ENCODE measurements at places on chromosomes 2 and 18.

DNA sequence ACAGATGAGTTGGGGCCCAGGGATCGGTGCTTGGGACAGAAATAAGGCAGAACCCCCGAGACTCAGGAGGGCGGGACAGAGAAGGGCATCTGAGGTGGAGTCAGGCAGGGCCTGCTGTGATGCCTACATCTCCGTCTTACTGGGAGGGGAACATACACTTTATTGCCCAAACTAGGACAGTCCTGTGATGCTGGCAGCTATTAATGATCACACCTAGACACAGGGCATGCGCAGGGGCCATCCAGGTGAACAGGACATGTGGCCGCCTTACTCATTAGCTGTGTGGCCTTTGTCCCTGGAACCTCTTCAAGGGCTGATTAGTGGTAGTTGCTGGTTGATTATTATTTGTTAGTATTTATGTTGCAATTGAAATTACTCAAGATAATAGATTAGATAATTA, 33.2 kb downstream of the MLPH start:
- H3K4me1 ChIP-seq: no peaks in the 10 kb centered on the region
- H3K36me3 ChIP-seq: no peaks in the 10 kb centered on the region
- no peak overlapping the region for H3K27ac ChIP-seq
- no peak for DNase-seq
- no peak overlapping the region for H3K4me3 ChIP-seq

- peak; percentile 12 for DNase-seq
- H3K4me1 ChIP-seq: peaks cover 10% of the 10 kb centered on the region
- H3K27ac ChIP-seq: no peak within 1 kb of the TSS
- peak within 1 kb of the TSS; percentile 66 for H3K4me3 ChIP-seq
These were observed at the start of gene PDE11A for GRCh38 chr2:178072383-178073301. PDE11A (minus strand) TSS chr2:178072777; CDS start chr2:178072437, 340 bp downstream.

DNA sequence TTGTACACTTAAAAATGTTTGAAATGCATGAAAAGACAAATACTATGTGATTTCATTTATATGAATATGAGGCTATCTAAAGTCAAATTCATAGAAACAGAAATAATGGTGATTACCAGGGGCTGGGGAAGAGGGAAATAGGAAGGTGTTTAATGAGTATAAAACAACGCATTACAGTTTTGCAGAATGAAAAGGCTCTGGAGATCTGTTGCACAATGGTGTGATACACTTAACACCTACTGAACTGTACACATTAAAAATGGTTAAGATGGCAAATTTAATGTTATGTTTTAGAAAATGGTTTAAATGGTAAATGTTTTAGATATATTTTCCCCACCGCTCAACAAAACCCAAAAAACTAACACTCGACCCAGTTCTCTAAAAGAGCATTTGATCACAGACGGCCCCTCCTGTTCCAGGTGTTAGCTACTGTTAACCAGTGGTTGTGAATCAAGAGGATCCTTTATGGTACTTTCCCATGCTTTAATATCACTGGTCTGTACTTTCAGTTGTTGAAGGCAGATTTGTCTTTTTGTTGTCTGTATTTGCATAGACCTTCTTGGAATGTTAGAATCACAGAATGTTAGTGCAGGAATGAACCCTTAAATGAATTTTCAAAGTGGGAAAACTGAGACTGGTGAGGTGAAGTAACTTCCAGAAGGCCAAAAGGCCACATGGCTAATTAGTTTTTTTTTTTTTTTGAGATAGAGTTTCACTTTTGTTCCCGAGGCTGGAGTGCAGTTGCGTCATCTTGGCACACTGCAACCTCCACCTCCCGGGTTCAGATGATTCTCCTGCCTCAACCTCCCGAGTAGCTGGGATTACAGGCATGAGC, 10.2 kb downstream of the RAB10 start:
- no peak for DNase-seq
- peaks cover 75% of the 10 kb centered on the region for H3K4me1 ChIP-seq

DNA sequence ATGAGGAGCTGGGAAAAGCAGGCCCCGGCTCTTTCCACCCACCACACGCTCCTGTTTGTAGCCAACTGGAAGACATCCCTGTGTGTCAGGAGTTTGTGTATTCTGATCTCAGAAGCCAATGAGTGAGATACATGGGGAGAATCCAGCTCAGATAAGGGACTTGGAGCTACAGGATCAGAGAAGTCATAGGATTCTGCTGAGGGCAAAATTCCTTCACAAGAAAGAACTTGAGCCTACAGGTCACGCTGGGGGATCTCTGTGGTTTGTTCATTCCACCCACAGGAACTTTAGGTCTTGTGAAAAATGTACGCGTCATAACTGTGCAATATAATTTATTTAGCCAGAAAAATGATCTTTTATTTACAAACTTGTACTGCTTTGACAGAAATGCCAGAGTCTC, 80.1 kb upstream of the SMIM21 start:
- peaks cover 55% of the 10 kb centered on the region for H3K27me3 ChIP-seq
- H3K4me3 ChIP-seq: no peak overlapping the region
- DNase-seq: no peak
- no peak overlapping the region for H3K27ac ChIP-seq

DNA sequence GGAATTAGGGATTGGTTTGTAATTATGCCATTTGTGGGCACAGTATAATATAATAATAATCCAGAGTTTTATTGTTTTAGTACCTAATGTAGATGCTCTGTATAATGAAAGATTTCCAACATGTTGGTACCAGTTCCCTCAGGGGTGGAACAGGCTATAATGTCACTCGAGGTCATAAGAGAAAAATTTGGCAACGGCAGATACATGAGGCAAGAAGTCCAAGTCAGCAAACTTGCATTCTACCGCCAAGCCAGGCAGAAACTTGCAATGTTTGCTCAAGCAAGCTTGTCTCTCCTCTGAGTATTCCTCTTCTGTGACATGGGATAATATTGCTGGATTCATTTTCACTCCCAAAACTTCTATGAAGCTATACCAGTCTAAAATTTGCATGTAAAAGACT, 520.0 kb upstream of the SALL3 start:
- no peak for DNase-seq
- H3K36me3 ChIP-seq: no peaks in the 10 kb centered on the region
- peaks cover 4% of the 10 kb centered on the region for H3K4me1 ChIP-seq
- H3K4me3 ChIP-seq: no peak overlapping the region

DNA sequence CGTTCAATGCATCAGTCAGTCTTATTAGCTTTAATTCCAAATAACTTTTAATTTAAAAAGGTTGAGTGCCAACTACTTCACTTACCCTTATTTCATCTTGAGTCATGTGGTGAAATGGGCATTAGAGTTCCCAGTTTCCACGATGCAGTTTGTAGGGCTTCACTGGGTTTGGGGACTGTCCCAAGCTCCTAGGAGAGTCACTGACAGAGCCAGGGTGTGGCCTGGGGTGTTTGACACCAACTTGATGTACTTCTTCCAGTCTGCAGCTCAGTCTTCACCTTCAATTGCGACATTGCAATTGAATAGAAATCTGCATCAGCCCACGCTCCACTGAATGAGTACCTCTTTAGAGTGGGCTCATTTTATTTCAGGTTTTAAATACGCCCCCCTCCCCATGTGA, 165.3 kb downstream of the ARL4C start:
- no peak overlapping the region for H3K27ac ChIP-seq
- H3K36me3 ChIP-seq: no peaks in the 10 kb centered on the region
- DNase-seq: no peak
- peaks cover 43% of the 10 kb centered on the region for H3K4me1 ChIP-seq
- H3K27me3 ChIP-seq: no peaks in the 10 kb centered on the region
- H3K4me3 ChIP-seq: no peak overlapping the region

DNA sequence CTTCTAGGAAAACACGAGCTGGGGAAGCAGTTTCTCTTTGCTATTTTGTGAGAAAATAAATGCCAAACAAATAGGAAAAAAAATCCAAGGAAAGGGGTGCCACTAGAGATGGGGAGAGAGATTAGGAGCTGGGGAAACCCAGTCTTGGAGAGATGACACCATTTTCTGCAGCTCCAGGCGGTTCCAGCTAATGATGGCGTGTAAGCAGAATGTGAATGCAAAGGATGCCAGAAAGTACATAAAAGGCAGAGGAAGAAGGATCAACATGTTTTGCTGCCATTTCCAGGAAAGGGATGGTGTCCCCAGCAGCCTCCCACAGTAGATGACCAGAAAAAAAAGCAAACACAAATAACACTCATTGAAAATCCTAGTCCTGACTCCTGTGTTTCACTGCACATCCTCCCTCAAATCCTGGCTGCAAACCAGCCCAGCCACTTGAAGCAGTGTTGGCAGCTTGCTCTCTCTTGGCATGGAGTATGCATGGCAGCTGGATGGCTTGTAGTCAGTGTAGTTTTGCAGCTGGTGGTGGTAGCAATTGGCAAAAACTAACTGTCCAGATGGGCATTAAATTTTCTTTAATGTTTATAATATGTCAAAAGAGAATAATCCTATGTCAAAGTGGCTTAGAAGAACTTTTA, 93.6 kb downstream of the FTCDNL1 start:
- peaks cover 10% of the 10 kb centered on the region for H3K27me3 ChIP-seq
- H3K4me1 ChIP-seq: no peaks in the 10 kb centered on the region
- H3K27ac ChIP-seq: no peak overlapping the region
- no peak overlapping the region for H3K4me3 ChIP-seq
- no peaks in the 10 kb centered on the region for H3K36me3 ChIP-seq

DNA sequence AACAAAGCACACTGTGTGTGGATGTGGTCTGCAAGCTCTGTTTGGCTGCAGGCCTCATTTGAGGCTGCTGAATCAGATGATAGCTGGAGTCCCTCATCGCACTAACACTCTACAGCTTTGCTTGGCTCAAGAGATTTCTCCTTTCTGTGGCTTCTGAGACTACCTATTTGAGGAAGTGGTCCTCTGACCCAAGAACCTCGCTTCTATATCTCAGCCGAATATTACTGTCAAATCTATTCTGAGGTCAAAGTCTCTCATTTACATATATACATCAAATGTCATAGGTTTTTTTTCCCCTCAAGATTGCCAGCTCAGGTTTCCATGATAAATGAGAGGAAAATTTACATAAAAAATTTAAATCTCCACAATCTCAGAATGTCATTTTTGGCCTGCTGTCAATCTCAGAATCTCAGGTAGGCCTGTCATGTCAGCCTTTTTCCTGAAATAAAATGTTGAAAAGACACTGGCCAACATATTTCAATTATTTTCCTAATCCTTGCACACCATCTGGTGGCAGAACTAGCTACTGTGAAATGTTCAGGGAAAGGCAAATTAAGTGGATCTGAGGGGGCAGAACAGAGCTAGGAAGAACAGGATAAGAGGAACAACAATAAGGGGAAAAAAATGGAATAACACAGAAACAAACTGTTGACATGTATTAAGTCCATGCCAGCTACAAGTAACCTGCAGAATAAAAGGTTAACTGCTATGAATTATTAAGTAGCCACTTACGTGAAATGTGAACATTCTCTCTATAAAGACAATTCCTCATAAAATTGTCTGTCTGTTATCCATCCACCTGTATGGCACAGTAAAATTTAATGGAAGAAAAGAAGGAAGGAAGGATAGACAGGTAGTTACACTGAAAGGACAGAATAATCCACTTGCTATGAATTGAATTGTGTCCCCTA, 39.3 kb downstream of the AP1S3 start:
- H3K36me3 ChIP-seq: no peaks in the 10 kb centered on the region
- no peaks in the 10 kb centered on the region for H3K4me1 ChIP-seq
- no peak overlapping the region for H3K27ac ChIP-seq

DNA sequence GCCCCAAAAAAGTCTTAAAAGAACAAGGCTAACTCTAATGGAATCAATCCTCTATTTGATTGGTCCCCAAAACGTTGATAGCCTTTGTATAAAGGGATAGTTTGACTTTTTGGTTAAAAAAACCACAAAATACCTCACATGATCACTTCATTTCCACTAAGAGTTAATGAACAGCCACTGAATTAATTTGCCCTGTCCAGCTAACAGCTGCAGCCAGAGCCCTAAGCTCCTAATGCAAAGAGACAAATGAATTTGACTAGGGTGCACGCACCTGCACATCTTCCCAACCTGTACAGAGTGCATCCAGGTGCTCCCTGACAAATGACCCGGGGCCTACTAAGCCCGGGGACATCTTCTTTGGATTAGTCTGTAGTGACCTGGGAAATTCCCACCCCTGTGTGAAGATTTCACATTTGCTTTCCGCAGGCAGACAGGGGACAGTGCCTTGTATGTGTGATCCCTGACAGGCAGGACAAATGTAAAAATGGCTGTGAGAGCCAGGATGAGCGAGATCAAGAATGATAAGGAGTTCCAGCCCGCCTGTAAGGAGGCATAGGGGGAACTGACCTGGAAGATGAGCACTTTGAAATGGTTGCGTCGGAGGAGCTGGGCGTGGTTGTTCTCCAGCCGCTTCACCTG, 893 bp downstream of the CAVIN2 start:
- DNase-seq: no peak
- H3K27me3 ChIP-seq: peaks cover 13% of the 10 kb centered on the region
- no peaks in the 10 kb centered on the region for H3K36me3 ChIP-seq
- no peak overlapping the region for H3K27ac ChIP-seq
- H3K4me3 ChIP-seq: no peak overlapping the region
- H3K4me1 ChIP-seq: peaks cover 11% of the 10 kb centered on the region

- H3K36me3 ChIP-seq: no peaks in the 10 kb centered on the region
- H3K27me3 ChIP-seq: no peaks in the 10 kb centered on the region
- peak overlapping the region; percentile 38 for H3K27ac ChIP-seq
- H3K4me1 ChIP-seq: peaks cover 37% of the 10 kb centered on the region
These were observed 31.3 kb downstream of the SP140 start for GRCh38 chr2:230256733-230257332.

- H3K4me3 ChIP-seq: no peak overlapping the region
- no peak overlapping the region for H3K27ac ChIP-seq
- no peak for DNase-seq
- no peaks in the 10 kb centered on the region for H3K36me3 ChIP-seq
These were observed 115.4 kb downstream of the KYNU start for GRCh38 chr2:142992840-142993239.

- no peak overlapping the region for H3K4me3 ChIP-seq
- DNase-seq: no peak
- no peaks in the 10 kb centered on the region for H3K4me1 ChIP-seq
- peaks cover 4% of the 10 kb centered on the region for H3K27me3 ChIP-seq
- no peaks in the 10 kb centered on the region for H3K36me3 ChIP-seq
These were observed 126.7 kb downstream of the TWIST2 start for GRCh38 chr2:238974501-238975166.

- no peak for DNase-seq
- H3K27ac ChIP-seq: no peak overlapping the region
- H3K36me3 ChIP-seq: no peaks in the 10 kb centered on the region
- no peaks in the 10 kb centered on the region for H3K27me3 ChIP-seq
These were observed 64.9 kb downstream of the SPRED2 start for GRCh38 chr2:65367524-65367923.

DNA sequence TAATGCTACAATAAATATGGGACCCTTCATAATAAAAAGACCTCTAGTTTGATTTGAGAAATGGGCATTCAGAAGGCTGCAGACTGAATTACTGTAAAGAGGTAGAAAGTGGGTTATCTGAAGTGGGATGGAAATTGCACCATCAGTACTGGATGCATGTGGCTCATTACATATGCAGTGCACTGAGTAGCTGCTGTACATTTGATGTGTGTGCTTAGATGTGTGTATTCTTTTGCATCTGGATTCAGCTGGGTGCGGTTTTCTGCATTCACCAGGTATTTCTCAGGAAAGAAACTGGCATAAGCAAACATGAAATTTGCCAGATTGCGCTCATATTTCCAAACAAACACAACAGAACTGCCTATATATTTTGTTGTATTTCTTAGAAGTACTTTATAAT, 38.2 kb downstream of the NDC80 start:
- DNase-seq: no peak
- H3K4me3 ChIP-seq: no peak overlapping the region
- peaks cover 31% of the 10 kb centered on the region for H3K4me1 ChIP-seq
- no peak overlapping the region for H3K27ac ChIP-seq
- no peaks in the 10 kb centered on the region for H3K27me3 ChIP-seq

GRCh38 chr2:55364189-55365055, 55.2 kb downstream of the CCDC88A start:
- H3K27me3 ChIP-seq: no peaks in the 10 kb centered on the region
- H3K4me1 ChIP-seq: no peaks in the 10 kb centered on the region
- no peak for DNase-seq
- H3K27ac ChIP-seq: no peak overlapping the region
- H3K4me3 ChIP-seq: no peak overlapping the region
